Stimulated activated CD4-positive, alpha-beta T cell treated with anti-CD3 and anti-CD28 coated beads, TNF-alpha, amount 100 ng/mL, for 4 hours (primary cell): ENCODE measurements at places on chromosomes 4 and X.

DNA sequence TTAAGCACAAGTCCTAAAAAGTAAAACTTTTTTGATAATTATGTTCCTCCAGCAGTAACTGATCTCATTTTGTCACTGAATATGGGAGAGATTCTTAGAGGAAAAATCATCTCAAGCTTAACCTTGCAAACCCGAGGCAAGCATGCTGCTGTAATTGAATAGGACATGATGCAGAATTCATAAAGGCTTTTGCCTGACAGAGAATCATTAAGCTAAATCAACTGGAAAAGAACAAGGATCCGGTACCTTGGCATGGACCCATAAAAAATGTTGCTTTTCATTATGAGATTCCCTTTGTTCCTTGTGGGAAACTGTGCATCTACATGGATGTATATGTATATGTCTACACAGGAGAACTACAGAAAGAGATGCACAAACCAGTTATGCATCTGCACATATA is 149.1 kb downstream of the PAPSS1 start:
- DNase-seq = no peak

DNA sequence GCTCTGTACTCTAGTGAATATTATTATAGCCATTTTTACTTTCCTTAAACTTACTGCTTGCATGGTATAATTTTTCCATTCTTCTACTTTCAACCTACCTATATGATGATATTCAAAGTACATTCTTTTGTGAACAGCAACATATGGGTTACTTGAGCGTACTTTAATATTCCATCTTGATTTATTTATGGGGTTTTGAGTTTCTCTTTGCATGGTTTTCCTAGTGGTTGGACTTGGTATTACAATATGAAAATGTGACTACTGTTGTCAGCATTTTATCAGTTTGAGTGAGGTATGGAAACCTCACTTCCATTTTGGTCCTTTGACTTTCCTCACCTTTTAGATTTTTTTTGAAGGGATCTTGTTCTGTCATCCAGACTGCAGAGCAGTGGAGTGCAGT is 35.9 kb downstream of the ADGRG4 start:
- DNase-seq = no peak

GRCh38 chr4:184383497-184384055 is 90.8 kb downstream of the IRF2 start:
- no peak for DNase-seq

- DNase-seq = no peak
Measured at GRCh38 chrX:29496636-29497180, 718.7 kb upstream of the MAGEB2 start.

DNA sequence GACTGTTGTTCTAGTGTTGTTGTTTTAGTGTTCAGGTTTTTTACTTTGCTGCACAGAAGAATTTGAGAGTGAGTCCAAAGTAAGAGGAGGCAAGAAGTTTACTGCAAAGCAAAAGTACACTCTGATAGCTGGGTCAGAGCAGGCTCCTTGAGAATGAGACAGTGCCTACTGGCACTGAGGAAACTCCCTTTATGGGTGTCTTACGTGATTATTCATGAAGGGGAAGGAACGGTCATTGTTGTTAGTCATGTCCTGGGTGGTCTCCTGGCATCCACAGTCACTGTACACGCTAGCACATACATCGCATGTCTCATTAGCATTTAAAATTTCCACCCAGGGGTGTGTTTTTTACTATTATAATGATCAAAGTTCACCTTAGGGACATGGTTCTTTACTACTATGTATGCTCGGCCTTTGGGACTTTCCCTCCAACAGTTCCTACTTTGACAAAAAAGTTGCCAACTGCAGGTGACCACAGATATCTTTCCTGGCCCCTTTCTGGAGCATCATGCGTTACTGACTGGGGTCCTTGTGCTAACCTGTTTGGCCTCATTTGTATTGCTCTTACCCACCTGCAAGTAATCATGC is 688.9 kb upstream of the AMOT start:
- no peak for DNase-seq

- no peak for DNase-seq
Measured at GRCh38 chrX:45766981-45767501, 566.4 kb upstream of the DIPK2B start.

GRCh38 chr4:149187726-149188125 is 627.9 kb downstream of the IQCM start:
- no peak for DNase-seq

GRCh38 chrX:132795181-132795580 is 163.2 kb downstream of the HS6ST2 start:
- no peak for DNase-seq

GRCh38 chr4:25915353-25915705 is 1.3 kb downstream of the SMIM20 start:
- DNase-seq = no peak

DNA sequence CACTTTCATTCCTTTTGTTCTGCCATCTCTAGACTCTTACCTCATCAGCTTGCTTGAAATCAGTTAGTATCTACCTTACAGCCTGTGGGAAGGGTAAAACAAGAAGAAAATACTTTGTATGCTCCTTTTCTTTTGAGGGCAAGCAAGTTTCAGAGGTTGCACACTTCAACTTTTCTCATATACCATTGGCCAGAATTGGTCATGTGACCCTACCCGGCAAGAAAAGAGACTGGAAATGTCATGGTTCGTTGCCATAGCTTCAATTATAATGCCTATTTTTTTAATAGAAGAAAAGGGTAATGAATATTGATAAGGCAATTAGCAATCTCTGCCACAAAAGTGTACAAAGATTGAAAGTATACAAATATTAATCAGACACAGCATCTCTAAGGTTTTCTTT is 346.7 kb upstream of the TACR3 start:
- no peak for DNase-seq

GRCh38 chr4:87019898-87020297 is 85.1 kb downstream of the AFF1 start:
- no peak for DNase-seq

- DNase-seq = no peak
Measured at GRCh38 chr4:70901607-70901983, 574 bp upstream of the MOB1B start.

GRCh38 chr4:119038116-119038841 is 97.4 kb upstream of the MYOZ2 start:
- no peak for DNase-seq

GRCh38 chr4:22458098-22458497 is 57.8 kb downstream of the ADGRA3 start:
- no peak for DNase-seq

DNA sequence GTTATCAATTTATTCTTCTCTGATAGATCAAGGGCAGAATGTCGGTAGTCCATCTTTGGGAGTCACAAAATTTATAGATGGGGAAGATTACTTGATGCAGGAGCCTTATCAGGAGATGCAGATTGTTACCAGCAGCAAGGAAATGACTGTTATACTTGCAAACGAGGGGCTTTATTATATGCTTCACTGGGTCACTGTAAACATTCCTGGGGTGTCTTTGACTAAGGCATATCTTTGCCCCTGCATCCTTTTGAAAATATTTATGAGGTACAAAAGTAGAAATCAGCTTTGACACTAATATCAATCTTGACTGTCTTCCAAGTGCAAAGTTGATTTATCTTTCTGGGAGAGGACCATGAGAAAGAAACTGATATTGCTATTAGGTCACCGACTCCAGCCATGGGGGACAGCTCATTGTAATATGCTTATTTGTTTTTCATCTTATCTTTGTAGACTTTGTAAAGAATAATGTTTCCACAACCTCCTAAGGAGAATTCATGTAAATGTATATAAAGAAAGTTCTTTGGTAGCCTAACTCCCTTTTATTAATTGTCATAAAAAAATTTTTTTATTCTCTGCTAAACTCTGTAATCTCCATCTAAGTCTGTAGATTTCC is 177.3 kb upstream of the EMCN start:
- DNase-seq = no peak

DNA sequence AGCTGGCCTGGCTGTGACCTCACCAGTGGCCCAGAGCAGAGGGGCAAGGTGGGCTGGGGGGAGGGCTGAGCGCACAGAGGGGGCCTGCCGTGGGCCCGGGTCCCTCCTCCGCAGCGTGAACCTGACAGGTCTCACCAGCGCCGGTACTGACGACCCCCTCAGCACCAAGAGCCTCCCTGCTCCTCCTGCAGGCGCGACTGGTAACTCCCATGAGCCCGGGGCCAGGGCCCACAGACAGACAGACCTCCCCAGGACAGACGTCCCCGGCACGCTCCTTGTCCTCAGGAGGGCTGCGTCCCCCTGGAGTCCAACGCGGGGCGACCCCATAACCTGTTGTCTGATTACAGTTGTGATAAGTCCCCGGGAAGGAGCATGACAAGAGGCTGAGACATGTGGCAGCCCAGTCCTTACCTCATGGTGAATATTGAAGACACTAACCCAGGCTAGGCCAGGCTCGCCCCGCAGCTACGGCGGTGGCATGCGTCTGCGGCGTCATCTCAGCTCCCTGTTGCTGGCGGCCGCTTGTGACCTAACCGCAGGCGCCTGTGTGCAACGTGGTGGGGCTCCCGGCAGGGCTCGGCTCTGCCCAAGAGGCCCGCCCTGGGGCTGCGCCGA is 8.5 kb downstream of the AKAP17A start:
- DNase-seq = no peak

GRCh38 chr4:84750260-84750959 is 167.5 kb downstream of the CDS1 start:
- no peak for DNase-seq

DNA sequence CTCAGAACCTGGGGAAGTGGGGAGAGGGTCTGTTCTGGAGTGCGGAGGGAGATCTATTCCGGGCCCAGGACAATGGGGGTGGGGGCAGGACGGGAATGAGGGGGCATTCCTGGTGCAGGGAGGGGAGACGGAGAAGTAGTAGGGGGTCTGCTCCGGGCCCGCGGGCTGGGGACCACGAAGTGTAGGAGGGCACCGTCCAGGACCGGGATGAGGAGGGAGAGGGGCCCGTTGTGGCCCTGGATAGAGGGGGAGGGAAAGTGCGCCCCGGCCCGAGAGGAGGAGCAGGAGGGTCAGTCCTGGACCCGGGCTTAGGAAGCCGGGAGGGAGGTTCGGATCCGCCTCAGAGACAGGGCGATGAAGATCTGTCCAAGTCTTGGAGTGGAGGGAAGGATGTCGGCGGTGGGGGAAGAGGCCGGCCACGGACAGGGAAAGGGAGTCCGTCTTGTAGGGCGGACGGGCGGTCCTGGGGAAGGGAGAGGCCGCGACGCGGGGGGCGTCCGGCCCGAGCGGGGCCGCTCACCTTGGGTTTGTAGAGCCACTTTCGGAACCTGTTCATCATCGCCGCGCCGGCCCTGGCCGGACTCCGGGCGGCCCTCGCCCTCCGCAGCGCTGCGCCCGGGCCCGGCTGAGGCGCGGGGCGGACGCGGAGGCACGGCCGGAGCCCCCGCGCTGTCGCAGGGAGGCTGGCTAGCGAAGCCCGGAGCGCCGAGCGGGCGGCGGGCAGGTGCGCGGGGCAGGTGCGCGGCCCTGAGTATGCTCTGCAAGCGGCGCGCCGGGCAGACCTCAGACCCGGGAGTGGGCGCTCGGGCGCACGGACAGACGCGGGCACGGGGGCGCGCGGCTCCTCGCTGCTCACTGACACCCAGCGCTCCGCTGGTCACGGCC is at the start of gene ZFYVE28:
Gene ZFYVE28, minus strand, starts transcription at position 881 of the 885 bp plus-strand sequence. Its CDS starts 322 bp downstream, at position 559.
- DNase-seq = no peak

DNA sequence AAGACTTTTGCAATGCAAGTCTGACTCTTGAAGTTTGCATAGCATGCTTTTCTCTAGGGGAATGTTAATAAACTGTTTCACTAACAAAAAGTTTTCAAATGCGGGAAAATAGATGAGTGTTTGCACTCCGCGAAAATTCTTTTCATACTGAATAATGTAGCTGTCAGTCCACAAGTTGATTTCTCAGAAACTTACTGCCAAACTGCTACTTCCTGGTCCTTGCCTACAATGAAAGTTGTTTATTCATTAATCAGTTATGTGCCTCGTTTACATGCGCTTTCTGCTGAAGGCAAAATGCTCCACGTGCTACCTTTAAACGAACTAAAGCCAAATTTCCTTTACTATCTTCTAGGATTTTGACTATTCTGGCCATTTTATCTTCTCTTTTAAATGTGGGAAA is 166.2 kb downstream of the MAGEB17 start:
- DNase-seq = no peak

- no peak for DNase-seq
Measured at GRCh38 chr4:74181219-74181618, 23.3 kb downstream of the MTHFD2L start.

GRCh38 chrX:35590210-35590609 is 207.9 kb upstream of the MAGEB16 start:
- DNase-seq = no peak

GRCh38 chr4:145346081-145346480 is 135.6 kb upstream of the SMAD1 start:
- DNase-seq = no peak

DNA sequence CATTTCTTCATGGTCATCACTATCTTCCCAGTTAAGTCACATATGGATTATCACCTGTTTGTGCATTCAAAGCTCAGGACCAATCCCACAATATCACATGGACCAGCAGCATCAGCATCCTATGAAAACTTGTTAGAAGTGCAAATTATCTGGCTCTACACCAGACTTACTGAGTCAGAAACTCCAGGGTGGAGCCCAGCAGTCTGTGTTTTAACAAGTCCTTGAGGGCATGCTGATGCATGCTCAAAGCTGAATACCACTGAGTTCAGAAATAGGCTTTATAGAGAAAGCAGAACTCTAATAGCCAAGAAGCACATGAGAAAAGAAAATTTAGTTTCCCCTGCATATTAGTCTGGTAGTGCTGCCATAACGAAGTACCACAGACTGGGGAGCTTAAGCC is 62.4 kb upstream of the GABRQ start:
- no peak for DNase-seq

GRCh38 chrX:150051096-150051495 is 112.8 kb upstream of the EOLA2 start:
- DNase-seq = no peak

DNA sequence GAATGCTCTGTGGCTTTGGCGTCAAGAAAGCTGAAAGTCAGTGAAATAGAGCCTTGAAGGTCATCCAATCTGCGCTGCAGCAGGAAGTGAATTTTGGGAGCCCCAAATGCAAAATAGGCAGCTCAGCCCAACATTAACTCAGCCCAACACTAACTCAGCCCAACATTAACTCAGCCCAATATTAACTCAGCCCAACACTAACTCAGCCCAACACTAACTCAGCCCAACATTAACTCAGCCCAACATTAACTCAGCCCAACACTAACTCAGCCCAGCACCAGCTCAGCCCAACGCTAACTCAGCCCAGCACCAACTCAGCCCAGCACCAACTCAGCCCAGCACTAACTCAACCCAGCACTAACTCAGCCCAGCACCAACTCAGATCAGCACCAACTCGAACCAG is 71.5 kb downstream of the SORBS2 start:
- no peak for DNase-seq

GRCh38 chr4:43337707-43338106 is 445.2 kb downstream of the GRXCR1 start:
- no peak for DNase-seq
